EH (cell line): ENCODE measurements at places on chromosomes 6 and 20.
A peak's percentile ranks its signal among the peaks of the same experiment; 100 is the strongest.

DNA sequence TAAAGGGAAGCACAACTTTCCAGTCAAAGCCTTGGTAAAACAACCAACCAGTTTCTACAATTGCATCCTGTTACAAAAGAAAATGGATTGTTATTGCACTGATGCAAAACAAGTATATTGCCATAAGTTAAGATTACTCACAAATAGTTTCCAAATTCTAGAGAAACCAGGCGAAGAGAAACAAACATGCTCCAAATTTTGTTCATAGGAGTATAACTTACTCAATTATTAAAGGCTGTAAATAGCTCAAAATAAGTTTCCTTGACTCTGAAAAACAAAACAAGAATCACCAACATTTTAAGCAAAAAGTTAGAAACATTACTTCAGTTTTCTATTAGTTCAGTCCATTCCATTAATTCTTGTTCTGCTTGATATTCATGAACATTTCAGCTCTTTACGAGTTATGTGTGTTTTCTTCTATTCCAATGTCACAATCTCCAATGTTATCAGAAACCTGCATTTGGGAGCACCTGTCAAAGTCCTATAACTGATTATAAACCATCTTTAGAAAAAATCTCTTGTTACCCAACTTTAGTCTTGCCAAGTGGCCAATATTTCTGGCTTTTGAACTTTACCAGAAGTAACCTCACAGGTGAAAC lies 137.9 kb upstream of the THBS2 start:
- DNase-seq: no peak

- DNase-seq: no peak
Observed at GRCh38 chr6:41379306-41379705, 43.9 kb downstream of the NCR2 start.

- no peak for DNase-seq
Observed at GRCh38 chr6:85353012-85353411, 96.9 kb upstream of the NT5E start.

GRCh38 chr20:568097-568652 lies 24.6 kb upstream of the CSNK2A1 start:
- DNase-seq: no peak

- no peak for DNase-seq
Observed at GRCh38 chr6:56482525-56482924, 160.2 kb downstream of the DST start.

GRCh38 chr20:5602346-5602745 lies 147.9 kb upstream of the SHLD1 start:
- peak; percentile 34 for DNase-seq

DNA sequence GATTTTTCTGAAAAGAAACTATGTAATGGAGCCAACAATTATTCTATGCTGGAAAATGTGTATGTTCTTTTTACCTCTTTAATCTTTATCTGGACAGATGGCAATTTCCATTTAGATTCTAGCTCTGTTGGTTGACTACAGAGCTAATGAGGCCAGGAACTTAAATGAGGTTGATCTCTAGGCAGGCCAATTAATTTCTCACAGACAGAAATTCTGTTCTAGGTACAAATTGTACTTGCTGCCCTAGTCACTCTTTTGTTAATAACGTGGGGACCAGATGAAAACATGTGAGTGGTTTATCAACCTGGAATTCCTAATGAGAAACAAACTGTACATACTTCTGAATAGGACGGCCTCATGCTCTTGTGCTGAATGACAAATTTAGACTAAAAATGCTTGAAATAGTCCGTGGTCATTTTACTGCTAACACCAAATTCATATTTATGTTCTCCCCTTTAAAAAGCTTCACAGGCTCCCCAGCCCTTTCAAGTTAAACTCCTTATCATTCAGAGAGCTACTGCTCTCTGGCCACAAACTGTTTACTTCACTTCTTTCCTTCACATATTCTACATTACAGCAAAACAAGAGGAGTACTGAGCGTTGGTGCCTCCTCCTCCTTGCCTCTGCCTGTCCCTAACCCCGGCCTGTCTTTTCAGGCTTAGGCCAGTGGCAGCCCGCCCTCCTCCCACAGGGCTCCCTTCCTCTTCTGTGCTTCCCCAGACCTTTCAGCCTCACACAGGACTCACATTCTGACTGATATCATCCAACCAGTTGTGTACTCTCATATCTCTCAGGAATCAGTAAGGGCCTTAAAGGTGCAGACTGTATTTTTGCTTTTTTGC lies 41.4 kb downstream of the DTNBP1 start:
- DNase-seq: peak; percentile 9

- peak; percentile 72 for DNase-seq
Observed at GRCh38 chr6:147156799-147157382, 47.3 kb upstream of the STXBP5 start.

- DNase-seq: no peak
Observed at GRCh38 chr20:56423211-56423610, 11.2 kb downstream of the CASS4 start.

- peak; percentile 59 for DNase-seq
Observed at GRCh38 chr6:159217595-159218275, 48.5 kb downstream of the FNDC1 start.

DNA sequence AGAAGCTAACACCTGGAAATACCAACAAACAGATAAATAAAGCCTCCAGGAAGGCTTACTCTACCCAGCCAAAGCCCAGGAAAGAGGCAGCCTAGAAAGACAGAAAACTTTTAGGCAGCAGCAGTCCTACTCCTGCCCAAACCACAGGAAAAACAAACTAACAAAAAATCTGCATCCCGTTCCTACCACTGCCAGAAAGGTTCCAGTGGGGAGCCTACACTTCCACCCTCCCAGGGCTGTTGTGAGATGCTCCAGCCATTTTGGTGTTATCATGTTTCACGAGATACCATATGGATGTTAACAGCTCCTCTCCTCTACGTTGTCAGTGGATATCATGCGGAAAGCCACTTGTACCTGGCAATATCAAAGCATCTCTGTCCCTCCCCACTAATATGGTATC lies 336.7 kb upstream of the PRND start:
- DNase-seq: no peak

DNA sequence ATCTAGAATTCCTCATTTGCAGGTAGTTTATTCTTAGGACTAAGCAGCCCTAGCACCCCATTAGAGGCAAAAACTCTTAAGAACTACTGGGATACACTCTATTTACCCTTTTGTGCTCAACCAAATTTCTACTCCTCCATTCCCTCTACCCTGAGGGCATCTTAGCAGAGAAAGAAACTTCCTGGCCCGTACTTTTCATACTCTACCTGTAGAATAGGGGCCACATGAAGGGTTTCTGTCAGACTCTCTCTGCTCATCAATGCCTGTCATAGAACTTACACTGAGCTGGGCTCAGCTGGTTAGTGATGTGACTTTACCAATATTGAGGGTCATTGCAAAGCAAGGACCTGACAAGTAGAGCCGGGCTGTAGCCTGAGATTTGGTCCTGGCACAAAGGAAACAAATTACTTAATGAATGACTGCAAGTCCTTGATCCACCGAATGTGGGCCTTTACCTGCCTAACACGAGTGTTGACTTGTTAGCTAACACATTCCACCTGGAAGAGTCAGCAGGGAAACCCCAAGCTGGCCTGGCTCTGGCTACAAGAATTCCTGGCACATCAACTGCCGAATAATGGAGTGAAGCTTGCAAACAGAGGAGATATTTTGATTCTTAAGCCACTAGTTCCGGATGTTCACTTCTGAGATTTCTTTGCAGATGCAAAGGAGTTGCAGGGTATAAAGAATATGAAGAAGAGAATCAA lies 280.5 kb upstream of the JAG1 start:
- DNase-seq: no peak

GRCh38 chr20:60024245-60024644 lies 66.0 kb downstream of the CDH26 start:
- no peak for DNase-seq

- peak; percentile 4 for DNase-seq
Observed at GRCh38 chr6:128979071-128979470, 96.1 kb downstream of the LAMA2 start.

DNA sequence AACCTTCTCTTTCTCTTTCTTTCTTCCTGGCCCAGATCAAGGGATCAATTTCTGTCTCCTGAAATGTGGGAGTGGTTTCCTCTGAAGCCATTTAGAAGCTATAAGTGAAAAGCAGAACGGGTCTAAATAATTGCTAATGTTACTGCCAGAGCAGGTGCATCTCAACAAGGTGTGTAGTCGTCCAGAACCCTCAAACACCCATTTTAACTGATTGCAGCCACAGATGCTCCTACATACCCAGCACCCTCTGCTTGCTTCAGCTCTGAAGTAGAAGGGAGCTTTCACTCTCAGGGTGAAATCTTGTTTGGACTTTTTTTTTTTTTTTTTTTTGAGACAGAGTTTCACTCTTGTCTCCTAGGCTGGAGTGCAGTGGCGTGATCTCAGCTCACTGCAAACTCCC lies 592.1 kb upstream of the ARID1B start:
- no peak for DNase-seq

DNA sequence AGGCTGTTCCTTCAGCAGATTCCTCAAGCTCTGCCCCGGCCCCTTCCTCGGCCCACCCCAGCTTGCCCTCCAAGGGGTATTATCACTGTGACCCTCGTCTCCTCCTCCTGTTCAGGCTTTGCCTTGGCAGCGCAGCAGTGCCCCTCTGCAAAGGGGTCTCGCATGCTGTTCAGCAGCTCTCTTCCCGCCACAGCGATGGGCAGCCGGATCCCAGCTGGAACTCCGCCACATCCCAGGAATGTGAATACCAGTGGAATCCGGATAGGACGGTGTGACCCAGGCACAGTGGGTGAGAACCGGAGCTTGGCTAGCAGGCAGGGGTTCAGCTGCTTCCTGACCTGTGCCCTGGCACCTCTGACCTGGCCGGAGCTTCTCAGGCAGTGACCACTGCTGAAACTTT lies 52.9 kb downstream of the RNASET2 start:
- no peak for DNase-seq

- DNase-seq: no peak
Observed at GRCh38 chr6:114033606-114034005, 62.7 kb upstream of the HDAC2 start.

- no peak for DNase-seq
Observed at GRCh38 chr6:130575557-130575956, 209.7 kb downstream of the TMEM200A start.

GRCh38 chr6:96631248-96631647 lies 68.3 kb downstream of the FHL5 start:
- no peak for DNase-seq

- no peak for DNase-seq
Observed at GRCh38 chr6:50116390-50116789, 66.7 kb upstream of the DEFB112 start.

DNA sequence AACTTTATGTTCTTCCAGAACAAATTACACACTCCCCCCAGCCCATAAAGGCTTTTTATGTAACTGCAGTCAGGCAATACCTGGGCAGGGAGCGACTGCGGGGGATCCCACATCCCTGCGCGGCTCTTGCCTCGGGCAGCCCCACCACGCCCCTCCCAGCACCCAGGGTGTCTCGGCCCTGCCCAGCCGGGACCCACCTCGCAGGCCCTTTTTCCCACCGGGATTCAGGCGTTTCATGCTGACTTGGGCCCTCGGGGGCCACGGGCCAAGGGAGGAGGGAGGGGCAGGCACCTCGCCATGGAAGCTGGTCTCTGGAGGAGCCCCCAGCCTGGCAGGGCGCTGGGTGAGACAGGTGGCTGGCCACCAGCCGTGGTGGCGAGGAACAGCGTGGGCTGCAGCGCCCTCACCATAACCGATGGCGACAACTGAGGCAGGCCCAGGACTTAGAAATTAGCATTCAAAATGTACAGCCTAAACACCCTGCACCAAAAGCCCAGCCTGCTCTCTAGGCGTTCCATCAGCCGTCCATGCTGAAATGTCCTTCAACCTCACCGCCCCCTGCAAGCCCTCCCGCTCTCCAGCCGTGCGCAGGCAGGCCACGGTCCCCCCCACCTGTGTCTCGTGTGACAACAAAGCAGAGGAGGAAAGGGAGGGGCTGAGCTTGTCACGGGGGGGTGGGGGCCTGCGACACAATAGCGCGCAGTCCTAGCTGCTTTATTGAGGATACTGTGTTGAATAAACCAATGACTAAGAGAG lies 15.1 kb upstream of the FOXC1 start:
- no peak for DNase-seq

DNA sequence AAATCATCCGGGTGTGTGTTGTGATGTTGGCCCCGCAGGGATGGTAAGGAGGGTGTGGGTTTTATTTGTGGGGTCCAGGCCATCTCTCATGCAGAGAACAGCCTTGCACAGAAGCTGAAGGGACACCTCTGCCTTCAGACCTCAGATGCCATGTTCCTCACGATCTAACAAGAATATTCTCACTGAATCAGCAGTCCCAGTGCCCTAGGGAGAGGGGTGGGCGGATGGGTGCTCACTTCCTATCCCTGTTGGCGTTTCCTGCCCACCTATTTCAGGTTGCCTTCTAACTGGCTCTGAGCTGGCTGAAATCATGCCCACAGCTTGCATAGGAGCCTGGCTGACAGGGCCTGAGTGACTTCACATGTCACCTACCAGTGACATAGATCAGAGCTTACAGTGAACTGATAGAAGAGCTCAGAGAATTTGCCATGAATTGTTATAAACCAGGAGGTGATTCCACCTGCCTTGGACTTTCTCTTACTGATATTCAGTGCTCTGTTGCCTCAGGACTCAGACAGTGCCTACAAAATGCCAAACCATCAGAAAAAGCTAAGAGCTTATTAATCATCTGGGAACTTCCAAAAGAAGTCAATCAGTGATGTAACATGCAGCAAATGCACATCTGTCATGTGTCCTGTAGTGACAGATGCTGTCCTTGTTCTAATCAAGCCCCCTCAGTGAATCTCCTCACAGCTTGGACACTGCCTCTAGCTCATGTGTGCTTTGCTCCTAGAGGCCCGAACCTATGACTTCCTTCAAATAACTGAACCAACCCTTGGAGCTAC lies 285.8 kb upstream of the PRND start:
- peak; percentile 23 for DNase-seq

DNA sequence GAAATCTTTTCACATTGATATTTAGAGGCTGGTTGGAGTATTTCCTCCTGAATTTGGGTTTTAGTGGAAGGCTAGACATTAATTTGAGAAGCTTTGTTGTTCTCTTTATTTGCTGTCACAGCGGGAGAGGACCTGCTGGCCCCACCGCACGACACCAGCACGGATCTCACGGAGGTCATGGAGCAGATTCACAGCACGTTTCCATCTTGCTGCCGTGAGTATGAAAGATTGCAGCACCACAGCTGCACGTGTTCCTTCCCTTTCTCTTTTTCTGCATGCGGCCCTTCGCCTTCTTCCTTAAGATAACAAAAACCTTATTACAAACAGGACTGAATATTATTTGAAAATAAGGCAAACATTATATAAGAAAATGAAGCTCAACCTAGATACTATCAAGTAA lies 555.5 kb downstream of the UTRN start:
- DNase-seq: no peak
